ENCODE measurements at places on chromosomes 5 and 9.

DNA sequence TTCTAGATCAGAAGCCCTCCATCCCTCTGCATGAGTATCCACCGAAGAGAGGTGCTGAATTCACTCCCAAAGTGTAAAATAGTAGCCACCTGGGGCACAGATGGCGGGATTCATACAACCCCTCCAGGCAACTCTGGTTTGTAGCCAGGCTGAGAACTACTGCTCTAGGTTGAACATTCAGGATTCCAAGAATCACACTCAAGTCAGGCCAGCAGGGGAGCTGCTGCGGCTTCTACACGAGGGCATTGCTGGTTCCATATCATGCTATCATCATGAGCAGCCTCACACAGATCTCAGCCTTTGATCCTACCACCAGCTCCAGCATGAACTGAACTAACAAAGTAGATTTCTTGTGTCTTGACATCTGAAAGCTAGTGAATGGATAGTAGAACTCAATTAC lies 367.9 kb downstream of the DIRAS2 start:
- no peak for DNase-seq

DNA sequence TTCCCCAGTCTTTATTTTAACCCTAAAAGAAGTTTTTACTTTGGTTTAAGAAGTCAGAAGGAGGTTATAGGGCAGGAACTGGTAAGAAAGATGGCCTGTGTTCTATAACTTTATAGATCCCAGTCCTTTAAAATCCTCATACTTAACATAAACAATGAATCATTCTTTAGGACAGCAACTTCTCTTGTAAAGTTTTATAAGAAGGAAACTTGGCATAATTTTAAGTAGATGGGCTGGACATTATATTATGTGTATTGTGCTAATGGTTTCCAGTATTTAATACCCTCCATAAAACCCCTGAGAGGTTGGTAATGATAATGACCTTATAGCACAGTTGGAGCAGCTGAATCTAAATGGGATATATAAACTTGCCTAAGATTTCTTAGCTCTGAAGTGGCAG lies 247.2 kb downstream of the FAM170A start:
- DNase-seq: no peak

GRCh38 chr5:17429353-17429752 lies 68.7 kb upstream of the TAF11L2 start:
- no peak for DNase-seq

- no peak for DNase-seq
Measured at GRCh38 chr5:103703617-103704016, 141.0 kb upstream of the NUDT12 start.

DNA sequence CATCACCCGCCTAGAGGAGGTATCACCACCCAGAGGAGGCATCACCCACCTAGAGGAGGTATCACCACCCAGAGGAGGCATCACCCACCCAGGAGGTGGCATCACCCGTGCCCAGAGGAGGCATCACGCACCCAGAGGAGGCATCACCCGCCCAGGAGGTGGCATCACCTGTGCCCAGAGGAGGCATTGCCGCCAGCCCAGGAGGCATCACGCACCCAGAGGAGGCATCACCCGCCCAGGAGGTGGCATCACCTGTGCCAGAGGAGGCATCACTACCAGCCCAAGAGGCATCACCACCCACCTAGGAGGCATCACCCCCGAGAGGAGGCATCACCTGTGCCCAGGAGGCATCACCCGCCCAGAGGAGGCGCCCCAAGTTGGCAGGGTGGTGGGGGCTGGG lies 2.6 kb downstream of the NOTCH1 start:
- no peak for DNase-seq

GRCh38 chr9:21081999-21082398 lies 4.3 kb upstream of the IFNB1 start:
- no peak for DNase-seq

DNA sequence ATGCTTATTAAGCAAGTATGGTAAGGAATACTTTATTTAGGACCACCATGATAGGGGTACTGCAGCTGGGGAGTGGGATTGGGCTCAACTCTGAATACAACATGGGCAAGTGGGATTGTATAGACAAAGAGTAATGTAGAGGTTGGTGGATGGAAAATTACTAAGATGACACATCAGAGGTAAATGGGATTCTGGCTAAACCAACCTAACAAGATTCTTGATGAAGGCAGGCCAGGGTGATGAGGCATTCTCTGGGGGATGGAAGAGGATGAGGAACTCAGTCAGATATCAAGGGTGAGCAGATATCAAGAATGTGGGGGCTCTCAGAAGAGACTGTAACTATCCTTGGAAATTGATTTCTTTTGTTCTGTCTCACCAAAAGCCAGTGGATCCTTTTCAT lies 107.2 kb downstream of the NMUR2 start:
- no peak for DNase-seq

DNA sequence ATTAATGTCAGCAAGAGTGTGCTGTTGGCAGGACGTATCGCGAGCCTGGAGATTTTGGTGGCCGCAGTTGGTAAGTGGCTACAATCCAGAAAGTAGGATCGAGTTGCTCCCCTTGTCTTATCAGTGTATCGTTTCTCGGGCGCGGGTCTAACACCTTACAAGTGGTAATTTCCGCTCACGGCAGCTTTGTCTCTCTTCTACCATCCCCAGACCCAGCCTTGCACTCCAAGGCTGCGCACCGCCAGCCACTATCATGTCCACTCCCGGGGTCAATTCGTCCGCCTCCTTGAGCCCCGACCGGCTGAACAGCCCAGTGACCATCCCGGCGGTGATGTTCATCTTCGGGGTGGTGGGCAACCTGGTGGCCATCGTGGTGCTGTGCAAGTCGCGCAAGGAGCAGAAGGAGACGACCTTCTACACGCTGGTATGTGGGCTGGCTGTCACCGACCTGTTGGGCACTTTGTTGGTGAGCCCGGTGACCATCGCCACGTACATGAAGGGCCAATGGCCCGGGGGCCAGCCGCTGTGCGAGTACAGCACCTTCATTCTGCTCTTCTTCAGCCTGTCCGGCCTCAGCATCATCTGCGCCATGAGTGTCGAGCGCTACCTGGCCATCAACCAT lies 1.1 kb downstream of the PTGER4 start:
- no peak for DNase-seq

DNA sequence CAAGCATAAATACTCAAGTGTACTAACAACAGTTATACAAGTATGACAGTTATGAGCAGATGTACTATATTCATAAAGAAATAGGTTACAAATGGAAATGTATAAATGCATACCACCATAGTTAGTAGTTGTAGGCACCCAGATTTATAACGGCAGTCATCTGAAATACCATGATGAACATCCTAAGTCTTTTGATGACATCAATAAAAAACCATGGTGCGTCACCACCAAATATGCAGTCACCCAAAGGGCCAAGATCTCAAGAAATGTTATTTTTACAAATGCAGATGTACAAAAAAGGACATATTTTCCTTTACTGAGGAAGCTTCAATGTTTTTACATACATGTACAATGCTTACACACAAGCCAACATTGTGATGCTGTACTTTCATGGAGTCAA lies 70.8 kb upstream of the XPA start:
- DNase-seq: no peak

- no peak for DNase-seq
Measured at GRCh38 chr9:135994501-135995192, 33.5 kb upstream of the UBAC1 start.

All from stimulated activated CD8-positive, alpha-beta memory T cell treated with anti-CD3 and anti-CD28 coated beads, Interleukin-4, amount 100 ng/mL, for 4 hours (primary cell).